NCI-H1694 treated with DMSO at 0.1 percent for 48 hours (cell line): ENCODE measurements at places on chromosomes 5 and 9.

DNA sequence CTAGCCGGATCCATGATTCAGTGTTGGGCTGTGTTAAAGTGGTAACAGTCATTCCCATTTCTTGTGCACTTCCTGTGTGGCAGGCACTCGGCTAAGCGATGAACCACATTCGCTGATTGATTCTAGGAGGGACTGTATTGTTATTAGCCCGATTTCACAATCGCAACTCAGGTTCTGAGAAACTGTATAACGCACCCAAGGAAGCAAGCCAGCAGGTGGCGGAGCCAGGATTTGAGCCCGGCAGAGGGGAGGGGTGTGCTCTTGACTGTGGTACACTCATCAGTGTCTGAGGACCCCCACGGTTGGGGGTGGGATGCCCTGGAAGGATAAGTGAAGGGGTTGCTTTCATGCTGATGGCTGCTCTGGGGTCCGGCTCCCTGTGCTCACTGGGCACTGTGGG lies 34.7 kb downstream of the LRSAM1 start:
- DNase-seq: no peak

- no peak for DNase-seq
These were observed 51.5 kb upstream of the HRH2 start for GRCh38 chr5:175606409-175606808.

- DNase-seq: no peak
These were observed 174.6 kb upstream of the DAPK1 start for GRCh38 chr9:87322840-87323635.

GRCh38 chr5:117077142-117077541 lies 502.5 kb upstream of the SEMA6A start:
- no peak for DNase-seq

GRCh38 chr9:76564297-76564696 lies 105.3 kb downstream of the GCNT1 start:
- no peak for DNase-seq

- no peak for DNase-seq
These were observed 136.3 kb downstream of the ACTBL2 start for GRCh38 chr5:57346328-57346727.

DNA sequence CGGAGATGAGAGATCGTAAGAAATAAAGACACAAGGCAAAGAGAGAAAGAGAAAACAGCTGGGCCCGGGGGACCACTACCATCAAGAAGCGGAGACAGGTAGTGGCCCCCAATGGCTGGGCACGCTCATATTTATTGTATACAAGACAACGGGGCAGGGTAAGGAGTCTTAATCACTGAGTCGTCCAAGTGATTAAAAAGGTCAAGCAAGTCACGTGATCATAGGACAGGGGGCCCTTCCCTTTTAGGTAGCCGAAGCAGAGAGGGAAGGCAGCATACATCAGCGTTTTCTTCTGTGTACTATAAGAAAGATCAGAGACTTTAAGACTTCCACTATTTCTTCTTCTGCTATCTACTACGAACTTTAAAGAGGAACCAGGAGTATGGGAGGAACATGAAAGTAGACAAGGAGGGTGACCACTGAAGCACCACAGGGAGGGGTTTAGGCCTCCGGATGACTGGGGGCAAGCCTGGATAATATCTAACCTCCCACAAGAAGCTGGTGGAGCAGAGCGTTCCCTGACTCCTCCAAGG lies 24.6 kb upstream of the QSOX2 start:
- no peak for DNase-seq

DNA sequence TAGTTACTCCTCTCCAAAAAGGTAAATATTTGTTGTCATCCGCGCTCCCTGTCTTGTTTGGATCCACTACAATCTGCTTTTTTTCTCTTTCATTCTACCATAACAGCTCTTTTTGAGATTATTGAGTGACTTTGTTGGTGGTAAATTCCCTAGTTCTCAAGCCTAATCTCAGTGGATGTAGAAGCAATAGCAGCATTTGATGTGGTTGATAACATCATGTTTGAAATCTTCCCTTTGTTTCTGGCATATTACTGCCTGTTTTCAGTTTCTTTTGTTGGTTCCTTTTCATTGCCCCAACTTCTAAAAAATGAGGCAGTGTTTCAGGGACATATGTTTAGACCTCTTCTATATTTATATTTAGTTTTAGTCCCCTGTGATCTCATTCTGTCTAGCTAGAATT lies 8.9 kb downstream of the CDC42SE2 start:
- DNase-seq: no peak

GRCh38 chr5:120405923-120406322 lies 58.2 kb upstream of the PRR16 start:
- no peak for DNase-seq

DNA sequence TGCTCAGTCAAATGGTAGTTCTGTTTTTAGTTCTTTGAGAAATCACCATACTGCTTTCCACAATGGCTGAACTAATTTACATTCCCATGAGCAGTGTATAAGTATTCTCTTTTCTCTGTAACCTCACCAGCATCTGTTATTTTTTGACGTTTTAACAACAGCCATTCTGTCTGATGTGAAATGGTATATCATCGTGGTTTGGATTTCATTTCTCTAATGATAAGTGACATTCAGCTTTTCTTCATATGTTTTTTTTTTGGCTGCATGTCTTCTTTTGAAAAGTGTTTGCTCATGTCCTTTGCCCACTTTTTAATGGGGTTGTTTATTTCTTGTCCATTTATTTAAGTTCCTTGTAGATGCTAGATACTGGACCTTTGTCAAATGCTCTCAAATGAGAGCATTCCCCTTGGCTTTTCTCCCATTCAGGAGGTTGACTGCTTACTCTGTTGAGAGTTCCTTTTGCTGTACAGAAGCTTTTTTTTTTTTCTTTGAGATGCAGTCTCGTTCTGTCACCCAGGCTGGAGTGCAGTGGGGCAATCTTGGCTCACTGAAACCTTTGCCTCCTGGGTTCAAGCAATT lies 58.7 kb upstream of the RGMB start:
- no peak for DNase-seq

DNA sequence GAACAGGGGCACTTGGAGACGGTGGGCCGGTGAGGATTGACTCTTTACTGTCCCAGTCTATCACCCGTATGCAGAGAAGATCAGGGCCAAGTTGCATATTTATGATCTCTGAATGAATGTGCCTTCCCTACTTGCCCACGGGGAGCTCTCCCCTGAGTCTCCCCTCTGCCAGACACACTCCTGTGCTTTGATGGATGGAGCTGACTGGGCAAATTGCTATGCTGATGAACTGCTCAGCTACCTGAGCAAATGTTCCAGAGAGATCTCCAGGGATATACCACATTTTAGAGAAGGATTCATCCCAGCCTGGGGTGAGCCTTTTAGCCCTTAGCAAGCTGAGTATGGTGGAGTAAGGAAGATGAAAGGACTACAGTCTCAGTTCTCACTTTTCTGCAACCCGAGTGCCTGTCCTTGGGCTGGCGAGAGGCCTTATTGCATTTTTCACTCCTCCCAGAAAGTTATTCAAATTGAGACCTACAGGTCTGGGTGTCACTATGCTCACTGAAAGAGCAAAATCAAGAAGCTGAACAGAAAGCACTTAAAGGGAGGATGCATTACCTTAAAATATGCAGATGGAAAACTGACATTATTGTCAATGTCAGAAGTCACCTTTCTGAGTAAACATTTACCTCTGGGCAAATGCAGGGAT lies 526.7 kb upstream of the WWC1 start:
- DNase-seq: no peak

DNA sequence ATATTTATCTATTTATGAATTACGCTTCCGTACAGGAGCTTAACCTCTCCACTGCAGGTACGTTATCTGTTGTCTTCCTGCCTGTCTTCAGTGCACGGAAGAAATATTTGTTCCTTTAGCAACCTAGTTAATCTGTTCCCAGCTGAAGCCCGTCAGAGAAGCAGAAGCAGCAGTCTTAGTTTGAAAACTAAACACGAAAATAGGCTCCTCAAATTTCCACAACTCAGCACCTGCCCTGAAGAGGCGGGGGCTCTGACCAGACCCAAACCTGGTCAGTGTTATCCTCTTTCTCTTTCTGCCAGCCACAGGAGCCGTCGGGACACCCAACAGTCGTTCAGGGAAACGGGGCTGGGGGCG lies 462 bp downstream of the NUDCD2 start:
- DNase-seq: no peak

- DNase-seq: no peak
These were observed 6.6 kb downstream of the NINJ1 start for GRCh38 chr9:93127395-93127911.

GRCh38 chr5:117872798-117873368 lies 1115.5 kb downstream of the DTWD2 start:
- DNase-seq: no peak

DNA sequence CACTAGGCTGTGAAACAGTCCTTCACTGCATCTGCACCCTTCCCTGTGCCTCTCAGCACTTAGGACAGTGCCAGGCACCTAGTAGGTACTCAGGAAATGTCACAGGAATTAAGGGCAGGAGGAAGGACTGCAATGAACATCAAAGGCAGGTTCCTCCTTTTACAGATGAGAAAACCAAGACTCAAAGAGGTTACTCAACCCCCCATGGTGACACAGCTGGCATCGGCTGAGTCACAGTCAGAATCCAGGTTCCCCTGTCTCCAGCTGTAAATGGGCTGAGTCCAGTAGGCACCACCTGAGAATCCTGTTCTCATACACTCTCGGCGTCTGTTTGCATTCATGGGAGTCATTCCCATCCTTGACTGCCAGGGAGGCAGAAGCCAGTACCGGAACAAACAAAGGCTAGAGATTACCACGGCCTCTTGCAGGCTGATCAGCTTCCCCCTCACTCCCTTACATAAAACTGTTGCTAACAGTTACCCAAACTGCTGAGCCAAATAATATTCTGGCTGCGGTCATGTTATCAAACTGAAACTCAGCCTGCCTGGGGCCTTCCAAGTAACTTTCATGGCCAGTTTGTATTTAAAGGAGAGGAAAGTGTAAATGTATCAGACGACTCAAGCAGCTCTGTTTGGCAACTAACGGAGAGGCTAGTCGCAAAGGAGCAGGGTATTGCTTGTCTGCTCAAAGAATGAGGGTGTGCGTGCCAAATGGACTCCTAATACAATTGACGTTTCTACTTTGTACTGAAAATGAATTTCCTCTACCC lies 201.7 kb downstream of the PAPPA start:
- DNase-seq: no peak

DNA sequence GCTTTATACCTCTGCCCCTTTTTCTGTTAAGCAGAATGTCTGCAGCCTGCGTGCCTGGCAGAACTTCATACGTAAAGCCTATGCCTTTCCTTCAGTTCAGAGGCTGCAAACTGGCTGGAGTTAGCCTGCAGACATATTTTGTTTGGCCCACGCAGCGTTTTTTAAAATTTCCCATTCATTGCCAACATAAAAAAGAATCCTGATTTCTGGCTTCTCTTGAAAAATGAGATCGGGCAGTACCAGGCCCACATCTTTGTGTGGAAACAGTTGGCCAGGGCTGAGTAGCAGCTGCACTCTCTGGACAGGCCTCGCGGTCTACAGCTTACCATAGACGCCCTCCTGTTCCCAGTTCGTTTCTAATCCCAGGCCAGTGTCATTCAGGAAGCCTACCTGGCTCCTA lies 104.4 kb downstream of the SMARCA2 start:
- DNase-seq: no peak
